Osteocyte (in vitro differentiated cells): ENCODE measurements at places on chromosomes 3 and 15. TPM values are rescaled to one million over a fixed set of nuclear protein-coding genes. Genes with fewer than 3 reads are reported as not detected.

The CA12 gene
- 0.76 and 0.97 TPM in 2 replicates for total RNA-seq

The ALDH1L1 gene
- total RNA-seq = 1.4 and 1.5 TPM in 2 replicates

DNA sequence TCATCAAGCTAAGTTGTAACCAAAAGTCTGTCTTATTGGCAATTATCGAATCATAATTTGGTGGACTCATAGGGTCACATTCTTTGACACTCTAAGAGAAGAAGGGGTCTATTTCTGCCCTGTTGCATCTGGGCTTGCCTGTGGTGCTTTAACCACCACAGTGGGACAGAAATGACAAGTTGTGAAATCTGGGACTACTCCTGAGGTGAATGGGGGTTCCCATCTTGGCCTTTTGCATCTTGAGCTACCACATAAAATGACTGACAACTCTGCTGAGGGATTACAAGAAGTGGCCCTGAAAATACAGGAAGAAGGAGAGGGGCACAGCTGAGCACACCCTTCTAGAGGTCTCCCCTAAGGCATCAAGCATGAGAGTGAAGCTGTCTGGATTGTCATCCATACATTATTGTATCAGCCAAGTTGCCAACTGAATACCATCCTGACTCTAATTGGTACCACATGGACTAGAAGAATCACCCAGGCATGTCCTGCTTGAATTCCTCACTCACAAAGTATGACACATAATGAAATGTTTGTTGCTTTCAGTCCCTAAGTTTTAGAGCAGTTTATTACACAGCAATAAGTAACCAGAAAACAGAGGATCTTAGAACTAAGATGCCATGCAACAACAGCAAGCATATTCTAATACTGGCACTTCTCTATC is 306.5 kb downstream of the ROBO1 start:
- no peaks in the 10 kb centered on the region for H3K27me3 ChIP-seq
- H3K4me3 ChIP-seq = no peak overlapping the region

DNA sequence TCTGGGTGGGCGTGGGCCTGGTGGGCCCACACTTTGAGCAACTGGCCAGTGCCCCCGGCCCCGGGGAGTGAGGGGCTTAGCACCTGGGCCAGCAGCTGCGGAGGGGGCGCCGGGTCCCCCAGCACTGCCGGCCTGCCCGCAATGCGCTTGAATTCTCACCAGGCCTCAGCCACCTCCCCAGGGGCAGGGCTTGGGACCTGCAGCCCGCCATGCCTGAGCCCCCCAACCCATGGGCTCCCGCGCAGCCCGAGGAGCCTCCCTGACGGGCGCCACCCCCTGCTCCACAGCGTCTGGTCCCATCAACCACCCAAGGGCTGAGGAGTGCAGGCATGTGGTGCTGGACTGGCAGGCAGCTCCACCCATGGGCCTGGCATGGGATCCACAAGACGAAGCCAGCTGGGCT is 484.3 kb downstream of the UNC13C start:
- no peaks in the 10 kb centered on the region for H3K27me3 ChIP-seq
- DNase-seq = peak; percentile 78
- H3K27ac ChIP-seq = no peak overlapping the region
- H3K36me3 ChIP-seq = peaks cover 2% of the 10 kb centered on the region
- H3K4me3 ChIP-seq = no peak overlapping the region

DNA sequence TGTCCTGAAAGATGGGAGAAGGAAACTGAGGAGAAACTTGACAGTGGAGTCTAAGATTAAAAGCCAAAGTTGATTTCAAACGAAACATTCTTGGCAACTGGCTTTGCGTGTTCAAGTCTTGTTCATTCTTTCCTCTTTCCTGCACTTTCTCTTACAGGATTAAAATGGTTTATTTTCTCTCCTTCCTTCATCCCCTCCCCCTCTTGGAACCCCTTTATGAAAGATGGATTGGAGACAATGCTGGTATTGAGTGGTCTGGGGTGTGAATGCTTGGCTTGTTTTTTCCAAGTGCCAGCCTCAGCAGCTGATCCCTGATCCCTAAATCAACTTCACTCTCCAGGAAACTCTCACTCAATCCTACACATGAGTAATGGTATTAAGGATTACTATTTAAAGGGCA is 703 bp upstream of the LSAMP start:
- no peak overlapping the region for H3K27ac ChIP-seq
- H3K4me1 ChIP-seq = peaks cover 23% of the 10 kb centered on the region
- no peak overlapping the region for H3K4me3 ChIP-seq
- no peaks in the 10 kb centered on the region for H3K36me3 ChIP-seq

- no peak overlapping the region for H3K4me3 ChIP-seq
- no peak overlapping the region for H3K27ac ChIP-seq
- H3K4me1 ChIP-seq = peaks cover 14% of the 10 kb centered on the region
Measured at GRCh38 chr3:13580256-13581023, 31.5 kb downstream of the FBLN2 start.

- H3K27ac ChIP-seq = no peak overlapping the region
- H3K36me3 ChIP-seq = no peaks in the 10 kb centered on the region
- H3K4me1 ChIP-seq = peaks cover 13% of the 10 kb centered on the region
- peaks cover 82% of the 10 kb centered on the region for H3K27me3 ChIP-seq
Measured at GRCh38 chr15:59436774-59437141, 1.2 kb upstream of the FAM81A start.

DNA sequence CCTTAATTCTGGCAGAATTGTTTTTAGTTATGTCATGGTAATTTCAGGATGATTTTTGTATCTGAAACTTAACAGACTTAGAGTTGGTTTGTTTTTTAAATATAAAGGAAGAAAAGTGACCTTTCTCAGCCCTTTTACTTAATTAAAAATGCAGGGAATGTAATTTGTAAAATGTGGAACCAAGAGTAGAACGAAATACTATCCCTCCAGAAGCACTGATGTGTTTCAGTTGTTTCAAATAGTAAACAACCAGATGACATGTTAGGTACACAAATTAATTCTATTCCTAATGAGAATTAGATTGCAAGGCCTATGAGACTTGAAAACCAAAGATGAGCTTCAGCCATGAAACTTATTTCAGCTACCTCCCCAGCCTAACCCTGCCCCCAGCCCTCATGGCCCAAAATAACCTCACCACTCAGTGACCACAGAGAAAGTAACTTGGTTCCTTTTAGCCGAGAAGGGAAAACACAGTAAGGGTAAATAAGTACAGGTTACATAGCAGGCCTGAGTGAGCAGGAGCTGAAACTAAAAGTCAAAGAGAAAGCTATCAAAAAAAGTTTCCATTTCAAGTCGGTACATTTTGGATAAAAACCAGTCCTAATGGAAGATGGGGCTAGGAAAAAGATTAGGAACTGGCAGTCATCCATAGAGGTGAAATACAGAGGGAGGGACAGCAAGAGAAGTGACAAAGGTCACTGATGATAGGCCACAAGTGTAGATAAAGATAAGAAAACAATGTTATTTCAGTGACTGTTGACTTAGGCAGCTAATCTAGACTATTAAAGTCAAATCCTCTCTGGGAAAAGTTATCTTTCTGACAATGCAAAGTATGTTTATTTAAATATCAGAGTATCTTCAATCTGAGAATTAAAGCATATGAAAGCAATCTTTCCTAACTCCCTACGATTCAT is 23.2 kb downstream of the SENP8 start:
- peaks cover 5% of the 10 kb centered on the region for H3K36me3 ChIP-seq
- DNase-seq = no peak
- H3K4me1 ChIP-seq = no peaks in the 10 kb centered on the region
- no peak overlapping the region for H3K27ac ChIP-seq
- no peaks in the 10 kb centered on the region for H3K27me3 ChIP-seq
- no peak overlapping the region for H3K4me3 ChIP-seq

DNA sequence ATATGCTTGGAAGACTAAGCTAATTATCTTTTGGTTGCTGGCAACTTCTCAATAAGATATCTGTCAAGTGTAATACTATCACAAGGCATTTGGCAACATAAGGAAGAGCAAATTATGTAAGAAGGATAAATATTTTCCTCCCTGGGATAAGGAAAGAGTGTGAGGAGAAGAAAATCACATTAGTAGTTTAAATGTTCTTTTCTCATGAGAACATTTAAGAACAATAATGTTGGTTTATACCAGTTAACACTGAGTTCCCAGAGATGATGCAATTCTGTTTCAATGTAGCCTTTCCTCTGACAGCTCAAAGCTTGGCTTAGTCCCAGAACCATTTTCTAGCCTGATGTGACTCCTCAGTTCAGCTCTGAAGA is 66.1 kb upstream of the NPHP3 start:
- peak overlapping the region; percentile 1 for H3K4me3 ChIP-seq
- DNase-seq = no peak
- peak overlapping the region; percentile 96 for H3K27ac ChIP-seq
- peaks cover 61% of the 10 kb centered on the region for H3K4me1 ChIP-seq

DNA sequence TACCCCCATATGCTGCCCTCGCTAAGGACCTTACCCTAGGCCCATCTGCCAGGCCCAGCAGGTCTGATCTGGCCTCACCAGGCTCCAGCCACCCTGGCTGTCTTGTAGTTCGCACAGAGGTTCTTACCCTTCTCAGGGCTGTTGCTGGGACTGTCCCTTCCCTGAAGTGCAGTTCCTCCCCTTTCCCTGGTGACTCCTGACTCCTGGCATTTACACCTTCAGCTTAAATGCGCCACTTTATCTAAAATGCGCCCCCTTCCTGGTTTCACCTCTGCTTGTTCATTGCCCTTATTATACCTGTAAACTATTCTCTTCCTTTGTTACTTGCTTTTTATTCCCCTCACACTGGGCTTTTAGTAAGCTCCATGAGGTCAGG is 835 bp upstream of the TTLL3 start:
- no peaks in the 10 kb centered on the region for H3K27me3 ChIP-seq
- H3K36me3 ChIP-seq = peaks cover 15% of the 10 kb centered on the region
- DNase-seq = no peak
- peaks cover 27% of the 10 kb centered on the region for H3K4me1 ChIP-seq
- H3K27ac ChIP-seq = peak overlapping the region; percentile 99

The CACNA1D gene
- 0.48 and 0.57 TPM in 2 replicates for total RNA-seq

DNA sequence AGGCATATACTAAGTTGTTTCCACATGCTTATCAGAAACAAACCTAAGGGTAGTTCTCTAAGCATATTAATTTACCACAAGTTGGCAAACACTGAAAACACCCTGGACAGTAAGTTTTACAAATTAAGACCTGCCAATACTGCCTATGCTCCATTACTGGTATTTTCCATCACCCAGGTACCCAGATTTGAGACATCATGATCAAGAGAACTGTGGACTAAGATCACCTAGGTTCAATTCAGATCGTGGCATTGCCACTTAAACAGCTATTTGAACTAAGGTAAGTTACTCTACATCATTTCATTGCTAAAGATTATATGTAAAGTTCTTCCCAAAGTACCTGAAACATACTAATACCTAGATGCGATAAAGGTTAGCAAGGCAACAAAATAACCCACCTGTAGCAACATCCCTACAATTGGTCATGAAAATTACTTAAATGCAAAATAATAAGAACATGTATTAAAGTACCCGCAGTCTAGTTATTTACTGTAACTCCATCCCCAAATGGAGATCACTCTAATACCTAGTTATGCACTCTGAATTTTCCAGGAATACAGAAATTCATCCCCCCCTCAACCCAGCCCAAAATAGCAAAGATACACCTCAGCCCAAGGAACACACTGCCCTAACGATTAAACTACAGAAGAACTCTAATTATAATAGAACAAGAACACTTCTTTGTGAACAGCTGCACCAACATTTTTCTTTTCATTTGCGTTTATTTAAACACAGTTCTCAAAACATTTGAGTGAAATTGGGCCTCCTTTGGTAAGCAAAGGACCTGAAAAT is 21.6 kb downstream of the TRA2B start:
- H3K27ac ChIP-seq = no peak overlapping the region
- H3K36me3 ChIP-seq = peaks cover 67% of the 10 kb centered on the region
- no peak for DNase-seq
- no peaks in the 10 kb centered on the region for H3K27me3 ChIP-seq
- H3K4me1 ChIP-seq = peaks cover 24% of the 10 kb centered on the region

DNA sequence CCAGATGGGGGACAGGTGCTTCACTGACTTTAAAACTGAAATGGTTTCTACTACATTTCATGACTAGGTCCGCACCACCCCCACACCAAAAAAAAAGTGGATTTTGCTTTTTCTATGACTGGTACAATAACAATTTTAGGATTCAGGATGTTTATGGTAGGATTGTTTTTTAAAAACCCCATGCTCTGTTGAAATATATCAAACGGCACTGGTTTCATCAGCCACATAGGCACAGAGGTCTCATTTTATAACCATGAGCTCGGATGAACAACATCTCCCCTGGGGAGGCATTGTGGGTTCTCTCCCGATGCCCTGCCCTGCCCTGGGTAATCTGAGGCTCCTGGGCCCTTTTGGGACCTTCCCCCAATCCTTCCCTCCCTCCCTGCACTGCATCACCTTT is 202.7 kb upstream of the KBTBD8 start:
- no peak overlapping the region for H3K27ac ChIP-seq
- no peak for DNase-seq
- H3K36me3 ChIP-seq = no peaks in the 10 kb centered on the region

DNA sequence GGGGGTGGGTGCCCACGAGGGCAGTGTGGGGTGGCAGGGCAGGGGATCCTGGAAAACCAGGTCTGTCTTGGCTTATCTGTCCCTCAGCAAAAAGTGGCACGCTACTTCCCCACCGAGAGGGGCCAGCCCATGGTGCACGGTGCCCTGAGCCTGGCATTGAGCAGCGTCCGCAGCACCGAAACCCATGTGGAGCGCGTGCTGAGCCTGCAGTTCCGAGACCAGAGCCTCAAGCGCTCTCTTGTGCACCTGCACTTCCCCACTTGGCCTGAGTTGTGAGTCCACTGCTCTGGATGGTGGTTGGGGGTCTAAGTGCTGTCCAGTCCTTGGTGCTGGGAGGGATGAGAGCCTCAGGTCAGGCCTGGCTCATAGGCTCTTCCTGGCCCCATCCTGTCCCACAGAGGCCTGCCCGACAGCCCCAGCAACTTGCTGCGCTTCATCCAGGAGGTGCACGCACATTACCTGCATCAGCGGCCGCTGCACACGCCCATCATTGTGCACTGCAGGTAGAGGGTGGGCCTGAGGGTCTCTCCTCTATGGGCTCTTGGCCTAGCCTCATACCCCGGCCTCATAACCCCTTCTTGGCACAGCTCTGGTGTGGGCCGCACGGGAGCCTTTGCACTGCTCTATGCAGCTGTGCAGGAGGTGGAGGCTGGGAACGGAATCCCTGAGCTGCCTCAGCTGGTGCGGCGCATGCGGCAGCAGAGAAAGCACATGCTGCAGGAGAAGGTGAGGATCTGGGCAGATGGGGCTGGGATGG is 31.1 kb downstream of the PTPN23 start:
- H3K4me3 ChIP-seq = no peak overlapping the region
- DNase-seq = no peak
- H3K27ac ChIP-seq = no peak overlapping the region
- H3K36me3 ChIP-seq = peaks cover 20% of the 10 kb centered on the region
- no peaks in the 10 kb centered on the region for H3K27me3 ChIP-seq

DNA sequence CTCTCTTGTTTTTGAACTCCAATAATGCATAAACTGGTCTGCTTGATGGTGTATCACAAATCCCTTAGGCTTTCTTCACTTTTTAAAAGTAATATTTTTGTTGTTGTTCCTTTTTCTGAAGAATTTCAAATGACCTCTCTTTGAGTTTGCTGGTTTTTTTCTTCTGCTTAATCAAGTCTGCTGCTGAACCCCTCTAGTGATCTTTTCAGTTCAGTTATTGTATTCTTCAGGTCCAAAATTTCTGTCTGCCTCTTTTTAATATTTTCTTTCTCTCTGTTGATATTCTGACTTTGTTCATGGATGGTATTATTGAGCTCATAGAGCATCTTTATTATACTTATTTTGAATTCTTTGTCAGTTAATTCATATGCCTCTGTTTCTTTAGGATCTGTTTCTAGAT is 21.8 kb upstream of the CEP152 start:
- no peak for DNase-seq
- no peaks in the 10 kb centered on the region for H3K27me3 ChIP-seq
- no peak overlapping the region for H3K4me3 ChIP-seq
- peaks cover 8% of the 10 kb centered on the region for H3K36me3 ChIP-seq
